LoVo (cell line): ENCODE measurements at places on chromosomes 4 and X.

DNA sequence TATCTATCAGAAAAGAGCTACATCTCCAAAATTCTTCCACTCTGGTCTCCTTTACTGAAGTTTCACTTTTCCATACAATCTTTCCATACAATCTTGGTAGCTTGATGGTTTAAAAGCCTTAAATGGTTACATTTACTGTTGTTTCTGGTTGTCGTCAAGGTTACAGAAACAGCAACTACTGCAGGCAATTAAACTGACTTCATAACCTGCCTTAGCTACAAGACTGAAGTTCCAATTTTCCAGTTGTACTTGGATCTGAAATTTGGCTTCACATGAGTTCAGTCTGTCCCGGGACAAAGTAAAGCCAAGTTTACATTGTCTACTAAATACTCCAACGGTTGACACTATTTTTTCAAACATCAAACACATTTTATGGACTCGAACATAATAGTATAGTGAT is 326.4 kb downstream of the ANKRD50 start:
- DNase-seq, result no peak

DNA sequence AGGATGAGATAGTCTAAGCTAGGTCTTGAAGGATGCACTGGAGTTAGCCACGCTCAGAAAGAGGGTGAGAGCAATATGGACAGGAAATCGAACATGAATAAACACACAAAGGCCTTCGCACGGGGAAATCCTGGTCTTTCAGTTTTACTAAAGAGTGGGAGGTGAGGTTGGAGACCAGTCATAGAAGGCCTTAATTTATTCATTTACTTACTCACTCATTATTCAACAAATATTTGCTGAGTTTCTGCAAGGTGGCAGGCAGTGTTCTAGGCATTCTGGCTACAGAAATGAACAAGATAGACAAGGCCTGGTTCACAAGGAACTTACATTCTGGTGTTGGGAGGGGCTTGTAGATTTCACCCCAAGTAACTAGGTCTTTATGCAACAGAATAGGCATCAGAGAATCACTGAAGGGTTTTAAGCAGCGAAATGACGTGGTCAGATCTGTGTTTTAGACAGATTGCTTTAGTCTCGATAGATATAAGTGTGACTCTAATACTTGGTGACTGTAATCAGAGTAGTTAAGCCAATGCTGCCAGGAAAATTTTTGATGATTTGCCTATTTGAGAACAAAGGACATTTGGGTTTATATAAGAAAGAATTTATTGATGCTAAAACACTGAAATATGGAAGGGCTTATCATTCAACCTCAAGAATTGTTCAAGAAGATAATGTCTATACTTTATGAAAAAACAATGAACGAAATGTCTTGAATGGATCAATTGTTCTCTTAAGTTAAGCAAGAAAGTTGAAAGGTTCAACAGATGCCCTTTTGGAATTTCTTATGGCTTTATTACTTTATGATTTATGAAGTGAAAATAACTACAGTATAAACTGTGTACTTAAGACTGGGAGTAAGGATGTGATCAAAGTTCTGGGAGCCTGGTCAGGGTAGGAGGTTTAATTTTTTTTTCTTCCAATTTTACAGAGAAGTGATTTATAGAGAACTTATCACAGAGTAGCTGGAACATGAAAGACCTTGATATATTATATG is 184.4 kb upstream of the CASK start:
- no peak for DNase-seq

DNA sequence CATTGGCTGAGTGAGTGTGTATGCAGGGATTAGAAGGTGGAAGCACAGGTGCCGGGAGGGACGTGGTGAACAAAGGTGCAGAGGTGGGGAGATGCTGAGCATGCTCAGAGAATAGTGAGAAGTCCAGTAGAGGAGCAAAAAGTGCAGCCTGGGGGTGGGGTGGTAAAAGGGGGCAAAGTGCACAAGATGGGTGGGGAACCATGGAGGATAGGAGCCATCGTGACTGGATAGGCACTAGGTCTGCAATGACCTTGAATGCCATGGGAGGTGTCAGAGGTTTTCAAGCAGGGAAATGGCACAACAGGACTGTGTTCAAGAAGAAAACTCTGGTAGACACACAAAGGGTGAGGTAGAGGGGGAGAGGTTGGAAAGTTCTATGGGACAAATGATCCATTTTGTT is 6.6 kb upstream of the DDX3X start:
- no peak for DNase-seq

GRCh38 chr4:83197555-83198235 is 83.2 kb upstream of the PLAC8 start:
- peak; percentile 54 for DNase-seq

DNA sequence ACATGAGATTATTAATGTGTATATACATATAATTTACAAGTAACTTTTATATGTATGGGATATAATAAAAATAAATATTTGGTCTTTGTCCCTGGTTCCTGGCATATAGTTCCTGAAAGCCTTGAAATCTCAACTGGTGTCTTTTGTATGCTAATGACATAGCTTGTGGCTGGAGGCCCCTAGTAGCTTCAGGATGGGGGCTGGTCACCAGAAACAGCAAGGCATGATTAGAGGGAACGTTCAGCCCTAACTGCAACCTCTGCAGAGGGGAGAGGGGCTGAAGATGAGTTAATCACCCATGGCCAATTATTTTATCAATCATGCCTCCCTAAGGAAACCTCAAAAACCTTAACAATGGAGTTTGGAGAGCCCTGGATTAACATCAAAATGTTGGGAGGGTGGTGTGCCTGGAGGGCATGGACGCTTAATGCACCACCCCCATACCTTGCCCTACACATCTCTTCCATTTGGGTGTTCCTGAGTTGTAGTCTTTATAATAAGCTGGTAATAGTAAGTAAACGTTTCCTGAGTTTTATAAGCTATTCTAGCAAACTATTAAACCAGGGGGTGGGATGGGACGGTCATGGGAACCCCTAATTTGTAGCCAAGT is 21.3 kb downstream of the PIN4 start:
- DNase-seq, result no peak

GRCh38 chr4:119598521-119598920 is 30.1 kb downstream of the PDE5A start:
- no peak for DNase-seq

GRCh38 chr4:98528882-98529281 is 129.5 kb downstream of the TSPAN5 start:
- DNase-seq, result no peak

GRCh38 chr4:100117750-100118149 is 72.5 kb downstream of the DDIT4L start:
- no peak for DNase-seq
